ENCODE measurements at places on chromosomes 4 and X. TPM values are rescaled to one million over a fixed set of nuclear protein-coding genes. Genes with fewer than 3 reads are reported as not detected.

Gene FAM236B
- total RNA-seq = not detected

Gene GSX2
- not detected for total RNA-seq

DNA sequence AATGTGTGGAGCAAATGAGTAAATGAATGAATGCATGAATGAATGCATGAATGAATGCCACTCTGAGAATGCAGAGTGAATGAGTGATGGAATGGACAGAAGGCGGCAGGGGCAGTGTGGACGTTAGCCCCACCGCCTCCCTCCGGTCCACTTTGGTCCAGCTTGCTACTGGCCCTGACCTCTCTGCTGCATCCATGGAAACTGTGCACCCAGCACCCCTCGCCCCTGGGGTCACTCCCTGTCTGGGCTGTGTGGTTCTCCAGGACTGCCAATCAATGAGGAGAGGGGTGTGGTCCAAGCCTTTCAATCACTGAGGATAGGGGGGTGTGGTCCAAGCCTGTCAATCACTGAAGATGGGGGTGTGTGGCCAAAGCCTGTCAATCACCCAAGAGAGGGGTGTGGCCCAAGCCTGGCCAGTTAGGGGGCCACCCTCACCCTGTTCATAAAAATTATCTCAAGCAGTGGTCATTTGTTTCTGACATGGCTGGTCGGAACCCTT lies 39.2 kb upstream of the ASMTL start:
- no peak for DNase-seq

DNA sequence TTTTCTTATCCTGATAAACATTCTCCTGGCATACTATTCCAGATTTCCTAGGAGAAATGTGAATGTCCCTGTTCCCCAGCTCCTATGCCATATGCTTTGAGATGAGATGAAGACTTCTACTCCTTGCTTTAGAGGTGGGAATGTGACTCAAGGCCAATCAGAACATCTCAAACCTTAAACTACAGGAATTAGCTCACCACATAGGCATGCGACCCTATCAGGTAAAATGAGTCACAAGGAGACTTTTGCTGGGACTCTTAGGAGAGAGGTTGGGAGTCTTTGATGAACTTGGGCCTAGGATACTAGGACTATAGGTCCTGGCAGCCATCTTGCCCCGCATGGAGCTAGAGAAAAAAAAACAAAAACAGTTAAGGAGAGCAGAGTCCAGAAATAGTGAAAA lies 5.8 kb upstream of the USO1 start:
- DNase-seq = no peak

Gene LPAR4
- total RNA-seq = not detected

All from body of pancreas (tissue), 4 donors.